Urinary bladder (tissue), 4 donors: ENCODE measurements at places on chromosomes 3 and 15. TPM values are rescaled to one million over a fixed set of nuclear protein-coding genes. Genes with fewer than 3 reads are reported as not detected.

DNA sequence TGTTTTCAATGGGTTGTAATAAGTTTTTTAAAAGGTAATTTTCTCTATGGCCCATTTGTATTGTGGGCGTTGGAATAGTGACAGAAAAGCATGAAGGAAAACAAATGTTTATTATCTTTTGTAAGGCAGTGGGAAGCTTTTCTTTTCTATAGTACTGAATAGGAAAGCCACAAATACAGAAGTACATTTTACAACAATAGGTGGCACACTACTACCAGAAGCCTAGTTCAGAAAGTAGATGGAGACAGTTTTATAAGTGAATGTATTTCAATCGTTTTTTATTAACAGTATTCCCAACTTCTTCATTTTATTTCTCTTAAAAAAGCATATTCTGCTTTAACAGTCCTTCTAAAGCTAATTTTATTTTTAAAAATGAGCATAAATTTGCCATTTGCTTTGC, 296.7 kb downstream of the PTPRG start:
- DNase-seq: no peak

DNA sequence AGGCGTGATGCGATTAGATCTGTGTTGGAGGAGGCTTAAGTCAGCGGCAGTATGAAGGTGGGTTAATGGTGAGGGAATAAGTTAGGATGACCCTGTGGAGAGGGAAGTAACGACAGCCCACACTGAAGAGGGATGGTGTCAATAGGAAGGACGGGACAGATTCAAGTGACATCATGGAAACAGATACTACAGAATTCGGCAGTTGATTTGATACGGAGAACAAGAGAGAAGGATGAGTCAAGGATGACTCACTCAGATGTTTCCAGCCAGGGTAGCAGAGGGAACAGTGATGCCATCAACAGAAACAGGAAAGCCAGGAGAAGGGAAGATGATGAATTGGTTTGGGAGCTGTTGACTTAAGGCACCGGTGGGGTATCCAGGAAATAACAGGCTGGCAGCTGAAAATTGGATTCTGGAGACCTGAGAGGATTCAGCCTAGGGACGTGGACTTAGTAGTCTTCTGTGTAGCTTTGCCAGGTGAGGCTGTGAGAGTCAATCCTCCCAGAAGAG, 38.0 kb downstream of the SHC4 start:
- no peak for DNase-seq

DNA sequence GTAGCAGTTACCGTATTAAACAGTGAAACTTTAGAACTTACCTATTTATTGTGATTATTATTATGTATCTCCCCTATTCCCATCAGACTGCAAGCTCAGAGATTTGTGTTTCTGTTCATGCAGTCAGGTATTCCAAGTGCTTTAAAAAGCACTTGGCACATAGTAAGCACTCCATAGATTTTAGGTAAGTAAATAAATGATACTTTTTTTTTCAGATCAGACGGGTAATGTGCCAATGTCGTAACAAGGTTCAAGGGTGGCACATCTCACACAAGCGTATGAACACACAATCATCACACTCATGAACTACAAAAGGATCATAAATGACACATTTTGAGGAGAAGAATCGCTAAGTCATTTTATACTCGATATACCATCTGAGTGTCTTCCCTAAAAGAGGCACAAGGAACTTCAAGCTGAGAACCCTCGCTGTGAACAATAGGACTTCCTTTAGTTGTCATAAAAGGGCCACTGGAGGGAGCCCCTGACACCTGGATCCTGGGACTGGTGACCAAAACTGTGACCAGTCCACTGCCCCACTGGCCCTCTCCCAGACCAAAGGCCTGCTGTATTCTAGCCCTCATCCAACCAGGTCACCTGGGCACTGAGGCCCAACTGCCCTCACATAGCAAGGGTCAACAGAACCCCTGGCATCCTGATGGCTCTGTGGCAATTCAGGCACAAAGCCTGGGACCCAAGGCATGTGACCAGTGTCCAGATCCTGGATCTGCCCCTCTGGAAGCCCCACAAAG, 32.1 kb downstream of the KIF9 start:
- DNase-seq: no peak

GRCh38 chr15:90114451-90114901, 12.2 kb upstream of the IDH2 start:
- no peak for DNase-seq

Gene RASL12
- polyA plus RNA-seq: 85.0 TPM

GRCh38 chr15:42914728-42915497, 5.7 kb downstream of the TTBK2 start:
- DNase-seq: no peak

DNA sequence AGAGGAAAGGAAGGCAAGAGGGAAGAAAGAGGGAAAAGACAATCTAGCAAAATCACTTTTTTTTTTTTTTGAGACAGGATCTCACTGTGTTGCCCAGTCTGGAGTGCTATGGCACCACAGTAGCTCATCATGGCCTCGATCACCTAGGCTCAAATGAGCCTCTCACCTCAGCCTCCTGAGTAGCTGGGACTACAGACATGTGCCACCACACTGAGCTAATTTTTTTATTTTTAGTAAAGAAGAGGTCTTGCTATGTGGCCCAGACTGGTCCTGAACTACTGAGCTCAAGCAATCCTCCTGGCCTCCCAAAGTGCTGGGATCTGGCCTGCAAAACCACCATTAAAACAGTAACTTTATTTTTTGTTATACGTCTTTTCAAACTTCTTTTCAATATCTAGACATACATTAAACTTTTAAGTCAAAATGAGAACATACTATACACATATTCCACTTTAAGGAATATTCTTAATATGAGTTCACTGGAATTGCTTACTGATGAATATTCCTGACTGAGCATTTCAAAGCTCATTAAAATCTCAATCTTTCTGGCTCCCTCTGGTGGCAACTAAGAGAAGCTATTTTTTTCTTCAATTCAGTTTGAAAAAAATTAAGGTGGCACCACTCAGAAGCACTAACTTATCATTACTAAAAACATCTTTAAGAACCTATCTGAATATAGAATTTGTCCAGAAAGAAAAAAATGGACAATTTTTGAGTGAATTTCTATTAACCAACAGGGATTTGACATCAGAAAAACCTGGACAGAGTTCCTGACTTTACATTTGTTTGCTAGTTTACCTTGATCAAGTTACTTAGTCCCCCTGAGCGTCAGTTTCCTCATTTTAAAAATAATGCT, 40.9 kb downstream of the UACA start:
- DNase-seq: no peak
